ENCODE measurements at places on chromosomes 3 and 15.

DNA sequence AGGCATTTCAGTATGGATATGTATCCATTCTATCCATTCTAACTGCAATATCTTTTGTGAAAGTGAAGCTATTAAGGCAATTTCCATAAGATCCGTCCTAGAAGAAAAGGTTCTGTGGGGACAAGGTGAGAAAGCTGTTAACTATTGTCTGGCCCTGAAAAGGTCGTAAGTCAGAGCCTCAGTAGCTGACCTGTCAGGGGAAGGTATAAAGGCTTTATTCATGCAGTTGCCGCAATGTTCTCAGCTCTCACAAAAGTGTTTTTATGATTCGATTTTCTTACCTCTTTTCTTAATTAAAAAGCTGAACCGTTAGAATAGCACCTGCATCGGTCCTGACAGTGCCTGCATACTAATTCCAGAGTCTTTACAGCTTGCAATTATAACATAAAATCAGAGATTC, 24.7 kb downstream of the ZIC4 start:
- DNase-seq: no peak

DNA sequence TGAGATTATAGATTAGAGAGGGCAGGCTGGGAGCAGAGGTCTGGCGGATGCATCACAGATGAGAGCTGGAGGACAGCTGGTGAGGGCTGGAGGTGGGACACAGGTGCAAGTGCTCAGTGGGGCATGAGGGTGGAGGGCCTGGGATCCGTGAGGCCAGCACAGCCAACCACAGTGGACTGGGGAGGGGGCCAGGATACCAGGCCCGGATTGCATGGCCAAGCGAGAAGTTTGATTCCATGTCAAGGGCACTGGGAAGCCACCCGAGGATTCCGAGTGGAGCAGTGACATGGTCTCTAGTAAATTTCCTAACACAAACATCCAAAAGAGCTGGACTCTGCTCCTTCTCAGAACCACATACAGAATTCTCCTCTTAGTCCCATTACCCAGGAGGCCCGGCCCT, 44.0 kb upstream of the SLC41A3 start:
- DNase-seq: no peak

DNA sequence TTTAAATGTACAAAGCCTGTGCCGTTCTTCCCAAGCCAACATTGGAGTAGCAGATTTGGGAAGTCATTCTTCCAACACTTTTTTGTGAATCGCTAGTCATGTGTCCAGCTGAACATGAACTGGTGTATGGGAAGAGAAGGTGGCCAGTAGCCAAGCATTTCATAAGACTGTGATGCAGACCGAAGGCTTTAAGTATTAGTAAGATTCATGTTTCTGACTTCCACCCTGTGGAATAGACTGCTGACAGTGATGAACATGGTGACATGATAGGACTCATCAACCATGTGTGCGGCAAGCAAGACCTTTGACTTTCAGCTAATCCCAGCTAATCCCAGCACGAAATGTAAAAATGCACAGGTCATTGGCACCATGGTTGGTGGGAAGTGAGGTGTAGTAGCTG, 48.3 kb upstream of the THSD4 start:
- no peak for DNase-seq

DNA sequence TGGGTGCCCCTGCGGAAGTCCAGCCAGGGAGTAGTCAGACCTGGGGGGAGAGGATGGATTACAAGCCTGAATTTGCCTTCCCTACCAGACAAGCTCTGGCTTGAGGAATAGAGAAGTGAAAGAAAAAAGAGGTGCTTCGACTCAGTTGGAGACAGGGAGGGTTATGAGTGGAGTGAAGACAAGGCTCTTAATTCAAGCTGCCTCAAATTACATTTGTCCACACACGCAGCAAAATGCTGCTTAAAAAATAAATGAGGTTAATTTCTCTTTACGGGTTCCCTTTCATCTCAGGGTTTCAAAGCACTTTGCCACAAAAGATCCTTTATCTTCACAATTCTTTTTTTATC, 49.0 kb upstream of the SLC4A7 start:
- DNase-seq: no peak

GRCh38 chr3:75906555-75907112, 121.3 kb upstream of the ZNF717 start:
- no peak for DNase-seq

- DNase-seq: peak; percentile 24
Measured at GRCh38 chr15:70833861-70834765, 19.8 kb downstream of the LARP6 start.

- no peak for DNase-seq
Measured at GRCh38 chr3:173902871-173903270, 505.3 kb downstream of the NLGN1 start.

DNA sequence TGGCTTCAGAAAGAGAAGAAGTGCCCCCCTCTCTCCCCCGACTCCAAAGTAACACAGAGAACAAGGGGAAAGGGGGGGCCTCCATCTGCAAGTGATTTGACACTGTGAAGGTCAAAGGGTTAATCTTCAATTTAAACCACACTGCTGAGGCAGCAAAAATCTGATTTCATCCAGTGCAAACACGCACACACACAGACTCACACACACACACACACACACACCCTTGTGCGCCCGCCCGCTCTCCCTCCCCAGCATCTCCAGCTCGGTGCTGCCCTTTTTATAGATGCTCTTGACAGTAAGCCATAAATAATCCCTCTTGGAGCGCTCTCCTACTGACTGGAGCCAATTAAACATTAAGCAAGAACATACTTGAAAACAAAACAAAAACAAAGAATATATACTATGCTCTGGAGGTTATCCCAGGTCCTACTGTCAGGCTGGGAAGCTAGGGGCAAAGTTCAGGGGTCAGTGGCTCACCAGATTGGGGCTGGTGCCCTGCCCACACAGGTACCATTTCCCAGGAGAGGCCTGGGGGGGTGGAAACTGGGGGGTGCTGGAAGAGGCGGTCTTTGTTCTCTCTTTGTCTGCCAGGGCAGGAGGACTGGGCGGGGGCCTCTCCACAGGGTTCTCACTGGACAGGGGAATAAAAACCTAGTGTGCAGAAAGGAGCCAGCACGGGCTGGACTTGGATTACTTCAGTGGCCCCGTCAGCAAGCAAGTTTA, 16.3 kb downstream of the BMF start:
- peak; percentile 74 for DNase-seq

- DNase-seq: no peak
Measured at GRCh38 chr3:124282751-124283651, 291.1 kb upstream of the ROPN1 start.

- DNase-seq: no peak
Measured at GRCh38 chr3:127450331-127450730, 140.2 kb downstream of the TPRA1 start.

GRCh38 chr3:171248426-171249111, 211.6 kb downstream of the TNIK start:
- no peak for DNase-seq

DNA sequence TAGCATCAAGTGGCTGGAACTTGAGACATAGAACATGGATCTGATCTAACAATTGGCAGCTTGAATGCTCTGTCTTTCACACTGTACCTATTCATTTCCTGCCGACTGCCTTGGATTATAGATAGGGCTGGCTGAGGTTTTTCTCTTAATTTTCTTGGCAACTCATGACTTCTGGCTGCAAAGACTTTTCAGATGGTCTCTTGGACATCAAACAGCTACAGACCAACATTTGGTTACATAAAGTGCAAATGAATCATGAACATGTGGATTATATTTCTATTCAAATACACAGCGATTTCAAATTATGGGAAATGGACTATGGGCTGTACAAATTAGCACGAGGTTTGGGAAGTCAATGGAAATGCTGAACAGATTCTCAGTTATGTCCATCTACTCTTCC, 26.2 kb upstream of the IL16 start:
- DNase-seq: no peak

DNA sequence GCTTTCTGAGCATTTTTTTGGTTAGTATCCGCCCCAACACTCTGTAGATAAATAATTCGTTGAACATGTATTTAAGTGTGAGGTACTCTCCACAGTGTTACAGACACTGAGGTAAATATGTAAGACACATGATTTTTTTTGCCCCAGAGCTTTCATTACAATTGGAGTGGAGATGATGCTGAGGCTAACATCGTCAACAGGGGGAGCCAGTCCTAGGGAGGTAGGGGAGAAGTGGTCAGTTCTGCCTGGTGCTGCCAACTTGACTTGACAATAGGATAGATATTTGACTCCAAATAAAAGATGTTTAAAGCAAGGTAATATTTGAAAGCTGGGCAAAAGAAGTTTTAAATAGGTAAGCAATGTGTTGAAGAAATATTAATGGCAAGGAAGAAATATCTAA, 295.7 kb downstream of the UNC13C start:
- no peak for DNase-seq

DNA sequence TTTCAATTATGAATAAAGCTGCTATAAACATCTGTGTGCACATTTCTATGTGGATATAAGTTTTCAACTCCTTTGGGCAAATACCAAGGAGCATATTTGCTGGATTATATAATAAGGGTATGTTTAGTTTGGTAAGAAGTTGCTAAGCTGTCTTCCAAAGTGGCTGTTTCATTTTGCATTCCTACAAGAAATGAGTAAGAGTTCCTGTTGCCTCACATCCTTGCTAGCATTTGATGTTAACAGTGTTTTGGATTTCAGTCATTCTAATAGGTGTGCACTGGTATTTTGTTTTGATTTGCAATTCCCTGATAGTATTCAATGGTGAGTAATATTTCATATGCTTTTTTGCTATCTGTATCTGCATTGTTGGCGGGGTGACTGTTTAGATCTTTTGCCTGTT, 120.7 kb upstream of the MDFIC2 start:
- no peak for DNase-seq

GRCh38 chr3:187616307-187616972, 53.8 kb downstream of the SST start:
- DNase-seq: peak; percentile 34

DNA sequence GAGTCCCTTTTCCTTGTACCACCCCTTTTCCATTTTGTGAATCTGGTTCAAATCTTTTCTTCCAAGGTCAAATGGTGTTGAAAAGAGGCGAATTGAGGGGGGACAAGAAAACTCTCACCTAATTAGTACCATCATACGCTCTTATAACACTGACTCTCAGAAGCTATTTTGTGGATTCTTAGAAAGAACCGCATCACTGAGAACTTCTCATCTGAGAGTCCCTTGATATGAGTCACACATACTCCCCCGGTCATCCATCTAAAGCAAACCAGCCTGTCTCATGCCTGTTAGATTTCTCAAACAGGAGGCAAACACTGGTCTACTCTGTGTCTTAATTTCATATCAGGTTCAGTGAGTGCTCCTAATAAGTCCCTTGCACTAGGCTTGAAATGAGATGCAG, 76.5 kb upstream of the SPRED1 start:
- no peak for DNase-seq

GRCh38 chr3:100252001-100252400, 8.8 kb upstream of the TBC1D23 start:
- no peak for DNase-seq

GRCh38 chr15:29143909-29144635, 125.5 kb downstream of the NSMCE3 start:
- DNase-seq: no peak

DNA sequence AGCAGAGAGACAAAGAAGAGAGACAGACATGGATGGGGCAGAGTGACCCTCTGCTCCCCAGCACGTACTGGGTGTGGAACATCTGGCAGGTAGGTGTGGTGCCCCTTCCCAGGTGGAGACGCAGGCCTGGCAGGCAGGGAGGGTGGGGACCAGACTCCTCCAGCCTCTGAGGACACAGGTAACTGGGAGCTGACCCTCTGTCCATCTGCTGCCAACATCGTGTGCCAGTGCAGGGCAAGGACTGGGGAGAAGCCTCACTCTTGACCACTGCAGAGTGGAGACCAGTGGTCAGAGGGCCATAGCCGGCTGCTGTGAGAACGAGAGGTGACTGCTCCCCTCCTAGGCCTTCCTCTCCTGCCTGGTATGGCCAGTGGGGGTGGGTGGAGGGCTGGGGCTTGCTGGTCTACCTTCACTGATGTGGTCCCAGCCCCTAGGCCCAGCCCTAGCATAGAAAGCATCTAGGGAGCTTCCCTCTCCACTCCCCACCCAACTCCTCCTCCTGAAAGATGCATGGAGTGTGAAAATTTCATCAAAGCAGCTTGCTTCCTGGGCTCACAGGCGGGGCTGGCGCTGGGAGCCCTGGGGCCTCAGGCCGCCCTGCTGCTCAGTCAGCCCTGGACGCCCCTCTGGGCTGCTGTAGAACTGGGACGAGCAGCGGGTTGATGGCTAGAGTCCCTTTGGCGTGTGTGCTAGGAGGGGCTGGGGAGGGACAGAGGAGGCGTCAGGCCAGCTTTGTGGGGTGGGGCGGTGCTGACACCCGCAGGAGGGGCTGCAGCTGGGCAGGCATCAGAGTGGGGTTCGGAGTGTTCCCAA, 90.3 kb downstream of the PLXNA1 start:
- no peak for DNase-seq

DNA sequence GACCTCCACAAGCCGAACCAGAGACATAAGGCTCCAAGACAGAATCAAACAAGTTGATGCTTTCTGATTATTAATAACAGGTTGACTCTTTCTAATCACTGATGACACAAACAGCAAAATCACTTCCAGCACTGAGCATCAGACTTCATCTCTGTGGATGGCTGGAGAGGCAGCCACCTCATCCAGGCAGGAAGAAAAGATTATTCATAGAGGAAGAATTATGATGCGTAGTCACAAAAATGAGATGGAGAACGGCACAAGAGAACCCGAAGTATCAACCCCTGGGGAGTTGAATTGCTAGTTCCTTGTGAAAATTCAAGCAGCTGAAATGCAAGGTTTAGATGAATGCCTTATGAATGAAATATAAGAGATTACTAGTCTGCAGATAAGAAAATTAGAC, 49.9 kb upstream of the LMCD1 start:
- DNase-seq: no peak

DNA sequence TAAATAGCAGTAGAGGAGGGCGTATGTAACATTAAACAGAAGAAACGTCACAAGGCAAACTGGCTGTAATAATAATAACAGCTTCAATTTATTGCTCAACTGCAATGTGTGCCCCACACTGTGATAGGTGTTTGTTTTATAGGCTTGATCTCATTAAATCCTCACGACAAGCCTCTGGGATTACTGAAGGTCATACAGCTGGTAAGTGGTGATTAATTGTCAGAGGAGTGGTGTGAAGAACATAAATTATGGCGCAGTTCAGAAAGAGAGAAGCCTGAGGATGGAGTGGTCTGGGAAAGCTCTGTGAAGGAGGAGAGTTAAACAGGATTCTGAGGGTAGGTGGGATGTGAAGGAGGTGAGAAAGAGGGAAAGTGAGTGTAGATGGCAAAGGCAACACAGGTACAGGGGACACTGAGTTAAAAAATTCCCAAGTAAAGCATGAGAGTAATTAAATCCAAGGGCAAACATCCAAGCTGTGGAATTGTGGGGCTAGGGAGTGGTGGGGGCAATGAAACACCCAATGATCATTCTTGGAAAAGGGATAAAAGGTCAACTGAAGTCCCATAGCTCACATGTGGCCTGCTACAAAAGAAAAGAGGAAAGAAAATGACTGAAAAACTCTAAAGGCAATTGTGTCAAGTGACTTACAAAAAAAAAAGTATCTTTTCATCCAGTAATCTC, 16.5 kb upstream of the GLCE start:
- peak; percentile 6 for DNase-seq
